GM04503 (cell line): ENCODE measurements at places on chromosomes 6 and 20.

GRCh38 chr20:48750941-48751635 is 76.7 kb downstream of the PREX1 start:
- DNase-seq = no peak

GRCh38 chr20:63371291-63371865 is 10.2 kb upstream of the CHRNA4 start:
- no peak for DNase-seq

DNA sequence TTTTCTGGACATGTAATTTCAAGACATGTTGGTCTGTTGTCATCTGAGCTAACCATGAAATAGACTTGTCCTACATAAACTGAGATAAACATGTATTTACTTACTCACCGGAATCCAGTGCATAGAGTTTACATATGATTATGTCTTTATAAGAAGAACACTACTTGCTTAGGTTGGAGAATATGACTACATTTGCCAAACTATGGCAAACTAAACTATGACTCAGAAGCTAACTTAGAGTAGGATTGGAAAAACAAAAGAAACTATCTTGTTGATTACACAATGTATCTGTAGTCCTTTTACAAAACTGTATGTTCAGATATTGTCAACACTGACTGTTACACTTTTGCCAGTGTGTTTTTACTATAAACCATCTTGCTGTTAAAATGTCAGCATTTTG is 113.3 kb downstream of the CRYBG1 start:
- peak; percentile 21 for DNase-seq

DNA sequence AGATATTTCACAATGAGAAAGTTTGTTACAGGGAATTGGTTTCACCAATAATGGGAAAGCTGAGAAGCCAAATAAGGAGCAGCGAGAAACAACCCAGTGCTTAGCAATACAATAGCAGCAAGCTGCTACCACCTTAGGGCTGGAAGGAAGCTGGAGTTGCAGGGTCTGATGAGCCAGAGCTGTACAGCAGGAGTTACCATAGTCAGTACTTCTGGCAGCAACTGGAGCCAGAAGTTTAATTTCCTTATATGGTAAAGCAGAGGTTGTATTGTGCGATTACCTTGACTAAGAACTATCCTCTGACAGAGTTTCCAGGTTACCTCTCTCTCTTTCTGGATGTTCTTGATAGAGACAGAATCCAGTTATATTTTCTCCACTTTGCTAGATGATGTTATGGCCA is 137.1 kb upstream of the OLIG3 start:
- no peak for DNase-seq

- no peak for DNase-seq
These were observed 219.2 kb downstream of the KHDC1L start for GRCh38 chr6:73006146-73006545.

- DNase-seq = peak; percentile 74
These were observed 9.2 kb downstream of the ZHX3 start for GRCh38 chr20:41308290-41308711.
